ENCODE measurements at places on chromosomes 16 and 17.
A peak's percentile ranks its signal among the peaks of the same experiment; 100 is the strongest.

- no peak for DNase-seq
Observed at GRCh38 chr17:66667491-66668030, 167.4 kb upstream of the CACNG5 start.

DNA sequence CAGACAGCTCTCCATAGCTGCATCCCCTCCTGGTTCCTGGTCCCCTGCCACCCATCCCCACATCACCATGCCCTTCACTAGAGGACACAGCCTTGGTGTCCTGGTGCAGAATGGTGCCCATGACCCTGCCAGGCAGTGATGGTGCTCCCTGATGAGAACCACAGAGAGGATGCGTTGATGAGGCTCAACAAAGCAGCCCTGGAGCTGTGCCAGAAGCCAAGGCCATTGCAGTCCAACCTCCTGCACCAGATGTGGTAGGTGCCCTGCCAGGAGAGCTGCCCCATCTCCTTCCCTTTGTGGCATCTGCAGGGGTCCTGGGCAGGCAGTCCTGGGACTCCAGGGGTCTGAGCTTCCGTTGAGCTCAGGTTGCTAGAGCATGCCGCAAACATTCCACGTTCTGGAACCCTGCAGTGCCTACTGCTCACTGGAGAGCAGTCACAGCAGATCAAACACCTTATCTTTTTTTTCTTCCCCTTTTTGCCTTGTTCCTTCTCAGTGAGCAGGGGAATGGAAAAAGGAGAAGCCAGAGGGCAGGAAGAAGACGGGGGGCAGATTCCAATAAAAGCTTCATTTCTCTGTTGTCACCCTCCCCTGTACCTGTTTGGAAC, 5.3 kb upstream of the EPN3 start:
- no peak for DNase-seq

GRCh38 chr17:58517378-58517927, 3.0 kb upstream of the MTMR4 start:
- no peak for DNase-seq

- no peak for DNase-seq
Observed at GRCh38 chr16:85676466-85676865, 12.3 kb downstream of the GINS2 start.

- DNase-seq: peak; percentile 71
Observed at GRCh38 chr16:11354733-11355574, 9.7 kb downstream of the RMI2 start.
